ENCODE measurements at places on chromosomes 2 and 18.

- no peak for DNase-seq
Measured at GRCh38 chr2:197606180-197606579, 69.2 kb downstream of the RFTN2 start.

GRCh38 chr2:174634130-174635014, 36.8 kb upstream of the WIPF1 start:
- no peak for DNase-seq

DNA sequence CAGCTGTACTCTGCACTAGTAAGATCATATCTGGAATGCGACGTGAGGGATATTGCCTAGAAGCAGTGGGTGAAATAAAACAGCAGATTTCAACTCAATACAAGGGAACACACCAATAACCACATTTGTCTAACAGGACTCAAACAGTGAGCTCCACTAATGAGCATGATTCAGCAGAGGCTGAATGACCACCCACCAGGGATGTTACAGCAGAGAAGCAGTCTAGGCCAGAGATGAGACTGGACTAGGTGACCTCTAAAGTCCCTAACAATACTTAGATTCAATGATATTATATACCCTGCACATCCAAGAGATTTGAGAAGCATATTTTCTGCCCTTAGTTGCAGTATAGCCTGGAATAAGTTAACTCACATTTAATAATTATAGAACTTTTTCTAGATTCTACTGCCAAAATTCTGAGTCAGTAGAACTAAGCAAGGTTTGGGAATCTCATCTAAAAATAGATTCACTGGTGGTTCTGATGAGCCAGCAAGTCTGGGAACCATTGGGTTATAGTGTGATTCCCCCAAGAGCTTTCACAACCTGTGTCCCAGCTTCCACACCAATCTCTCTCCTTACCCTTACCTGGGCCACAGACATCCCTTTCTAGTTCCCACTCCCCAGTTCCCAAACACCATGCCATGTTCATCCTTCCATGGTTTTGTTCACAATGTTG, 6.3 kb downstream of the THOC1 start:
- no peak for DNase-seq

- DNase-seq: no peak
Measured at GRCh38 chr2:56244911-56245530, 61.2 kb downstream of the CCDC85A start.

- no peak for DNase-seq
Measured at GRCh38 chr2:230042195-230042594, 26.5 kb downstream of the SLC16A14 start.

DNA sequence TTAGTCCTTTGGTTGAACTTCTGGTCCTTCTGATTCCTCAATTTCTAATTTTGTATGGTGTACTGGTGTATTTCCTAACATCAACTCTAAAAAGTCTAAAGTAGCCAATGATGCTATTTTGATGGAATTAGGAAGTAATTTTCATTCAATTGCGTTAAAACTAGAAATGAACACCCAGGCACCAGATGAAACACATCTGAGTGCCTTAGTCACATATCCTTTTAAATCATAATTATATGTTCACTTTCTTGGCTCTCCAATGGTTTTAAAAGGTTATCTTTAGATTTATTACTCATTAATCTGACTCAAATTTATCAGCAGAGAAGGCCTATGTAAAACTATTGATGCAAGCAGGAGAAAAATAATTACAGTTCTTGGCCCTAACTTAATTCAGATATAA, 119.7 kb downstream of the GAREM1 start:
- DNase-seq: no peak

DNA sequence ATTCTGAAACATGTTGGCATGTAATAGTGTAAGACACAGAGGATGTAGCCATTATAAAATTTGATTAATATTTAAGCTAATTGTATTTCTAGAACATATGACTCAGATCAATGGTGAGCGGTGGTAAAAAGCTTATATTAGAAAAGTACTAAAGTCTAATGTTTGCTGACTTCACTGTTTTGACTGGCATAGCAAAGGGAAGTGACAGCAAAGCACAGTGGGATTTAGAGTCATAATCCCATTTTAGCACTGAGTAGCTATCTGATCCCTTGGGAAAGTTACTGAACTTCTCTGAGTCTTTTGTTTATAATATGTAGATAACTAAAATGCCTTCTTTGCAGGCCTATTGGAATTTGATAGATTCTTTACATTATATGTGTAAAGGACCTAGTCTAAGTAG, 60.4 kb downstream of the KIAA1328 start:
- no peak for DNase-seq

- DNase-seq: no peak
Measured at GRCh38 chr2:171310889-171311288, 122.9 kb downstream of the METTL8 start.

- no peak for DNase-seq
Measured at GRCh38 chr18:31482051-31482450, 15.9 kb upstream of the DSG2 start.

Measured in stimulated activated CD8-positive, alpha-beta memory T cell treated with anti-CD3 and anti-CD28 coated beads, Interleukin-2, amount 100 ng/mL, for 48 hours (primary cell).